SW480 (cell line): ENCODE measurements at places on chromosomes 6 and 20.

- DNase-seq = no peak
Measured at GRCh38 chr6:113318575-113318917, 538.6 kb upstream of the MARCKS start.

DNA sequence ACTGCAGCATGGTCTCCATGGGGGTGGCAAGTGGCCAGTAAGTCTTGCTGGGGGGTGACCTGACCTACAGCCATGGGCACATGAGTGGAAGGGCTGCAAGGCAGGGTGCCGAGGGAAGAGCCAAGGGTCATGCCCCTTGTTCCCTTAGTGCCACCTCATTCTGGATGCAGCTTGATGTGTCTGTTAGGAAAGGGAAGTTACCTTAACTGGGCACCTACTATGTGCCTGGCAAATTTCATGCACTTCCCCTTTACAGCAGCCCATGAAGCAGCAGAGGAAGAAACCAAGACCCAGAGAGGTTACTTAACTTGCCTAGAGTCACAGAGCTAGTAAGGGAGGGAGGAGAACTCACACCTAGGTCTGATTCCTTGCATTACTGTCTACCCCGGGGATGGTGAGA is 174.0 kb downstream of the MRPL14 start:
- no peak for DNase-seq

DNA sequence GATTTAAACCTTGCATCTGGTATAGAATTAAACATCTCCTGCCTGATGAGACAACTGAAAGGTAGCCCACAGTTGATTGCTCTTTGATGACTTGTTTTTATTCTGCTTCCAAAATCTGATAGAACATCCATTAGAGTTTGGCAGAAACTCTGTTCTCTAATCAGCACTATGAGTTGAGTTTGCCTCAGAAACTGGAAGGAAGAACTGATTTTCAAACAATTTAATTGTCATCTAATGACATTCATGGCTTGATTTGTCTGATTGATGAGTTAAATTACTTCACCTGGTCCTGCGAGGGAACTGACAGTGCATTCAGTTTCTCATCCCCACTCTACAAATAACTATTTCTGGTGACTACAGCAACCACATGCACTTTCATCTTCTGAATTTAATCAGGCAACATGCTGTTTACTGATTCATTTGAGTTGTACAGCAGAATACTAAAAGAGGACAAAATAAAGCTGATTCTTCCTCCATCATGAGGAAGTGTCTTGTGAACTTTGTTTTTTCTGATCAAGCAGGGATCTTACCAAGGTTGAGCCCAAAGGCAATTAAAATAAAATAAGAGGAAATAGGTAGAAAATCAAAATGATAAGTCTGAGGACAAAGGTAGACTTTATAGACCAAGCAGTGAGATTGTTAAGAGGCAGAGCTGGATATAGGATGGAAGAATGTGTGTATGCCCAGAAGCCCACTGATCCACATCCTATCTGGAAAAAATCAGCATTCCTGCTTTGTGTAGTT is 15.7 kb upstream of the MRAP2 start:
- no peak for DNase-seq

GRCh38 chr20:48283470-48284110 is 498.3 kb upstream of the SULF2 start:
- peak; percentile 88 for DNase-seq

DNA sequence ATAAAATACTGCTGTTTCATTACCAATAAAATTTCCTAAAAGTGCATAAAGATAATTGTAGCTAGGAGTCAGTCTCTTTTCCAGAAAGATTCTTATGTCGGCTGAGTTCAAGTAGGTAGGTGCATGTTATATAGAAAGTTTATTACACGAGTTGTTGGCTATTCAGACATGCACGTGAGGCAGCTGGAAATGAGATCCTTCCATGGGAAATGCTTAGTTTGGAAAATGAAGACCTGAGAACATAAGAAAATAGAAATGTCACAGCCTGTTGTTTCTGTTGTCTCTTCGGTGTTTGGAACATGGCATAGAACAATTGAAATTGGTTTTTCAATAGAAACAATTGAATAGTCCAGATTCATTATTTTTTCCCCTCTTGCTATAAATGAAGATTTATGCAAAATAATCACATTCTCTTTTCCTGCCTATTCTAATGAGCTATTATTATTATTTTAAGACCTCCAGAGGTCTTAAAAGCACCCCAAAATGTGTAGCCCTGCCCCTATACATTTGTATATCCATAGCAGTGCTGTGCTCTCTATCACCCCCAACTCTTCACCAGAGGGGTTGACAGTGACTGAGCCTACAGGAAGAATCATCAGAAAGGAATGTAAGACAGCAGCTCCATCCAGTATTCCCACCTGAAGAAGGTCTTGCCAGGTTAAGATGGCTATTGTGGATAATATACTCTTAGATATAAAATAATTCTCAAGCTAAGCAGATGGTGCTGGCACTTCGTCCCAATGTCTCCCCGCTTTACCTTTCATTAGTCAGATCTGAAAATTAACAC is 82.2 kb downstream of the ZDHHC14 start:
- no peak for DNase-seq

DNA sequence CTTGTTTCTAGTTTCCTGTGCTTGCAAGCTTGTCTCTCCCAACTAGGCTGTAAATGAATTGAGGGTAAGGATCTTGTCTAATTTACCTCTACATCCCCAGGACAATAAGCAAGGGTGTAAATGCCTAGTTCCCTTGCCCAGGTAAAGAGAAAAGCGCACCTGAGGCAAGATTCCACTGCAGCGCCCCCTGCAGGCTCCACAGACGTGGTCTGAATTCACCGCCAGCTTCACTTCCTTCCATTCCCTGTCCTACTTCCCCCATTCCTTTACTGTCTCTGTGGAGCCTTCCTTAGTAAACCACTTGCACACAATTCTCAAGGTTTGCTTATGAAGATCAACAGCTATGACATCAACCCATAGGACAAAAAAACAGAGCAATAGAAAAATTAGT is 42.3 kb downstream of the ANKEF1 start:
- DNase-seq = no peak

GRCh38 chr6:156840136-156840535 is 63.0 kb downstream of the ARID1B start:
- no peak for DNase-seq

GRCh38 chr6:67047996-67048395 is 1341.0 kb upstream of the EYS start:
- no peak for DNase-seq

DNA sequence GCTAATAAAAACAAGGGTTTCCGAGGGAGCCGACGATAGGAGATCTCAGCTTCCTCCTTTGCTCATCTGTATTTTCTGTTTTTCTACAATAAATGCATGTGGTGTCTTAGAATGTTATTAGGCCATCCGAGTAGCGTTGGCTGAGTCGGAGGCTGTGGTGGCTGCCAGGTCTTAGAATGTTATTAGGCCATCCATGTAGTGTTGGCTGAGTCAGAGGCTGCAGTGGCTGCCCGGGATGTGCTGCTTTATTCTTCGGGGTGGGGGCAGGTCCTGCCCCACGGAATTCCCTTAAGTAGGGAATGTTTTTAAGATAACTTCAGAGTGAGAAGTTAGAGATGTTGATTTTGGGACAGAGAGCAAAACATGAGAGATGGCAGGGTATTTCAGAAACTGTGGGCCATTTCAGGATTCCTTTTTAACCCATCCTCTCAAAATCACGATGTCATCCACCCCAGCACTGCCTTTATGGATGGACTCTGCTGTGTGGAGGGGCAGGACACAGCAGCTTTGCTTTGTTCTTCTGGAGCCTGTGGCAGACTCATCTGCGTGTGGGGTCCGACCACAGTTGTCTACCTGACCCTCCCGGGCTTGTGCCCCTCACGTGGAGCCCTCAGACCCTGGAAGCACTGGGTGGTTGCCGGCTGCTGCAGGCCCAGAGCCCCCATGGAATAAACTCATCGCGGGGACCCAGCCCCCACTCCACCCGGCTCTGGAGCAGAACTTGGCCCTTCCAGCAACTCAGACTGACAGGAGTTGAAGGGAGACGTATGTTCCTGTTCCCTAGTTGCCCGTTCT is 20.4 kb downstream of the OSBPL2 start:
- DNase-seq = no peak
